ENCODE measurements at places on chromosomes 1 and 21.

DNA sequence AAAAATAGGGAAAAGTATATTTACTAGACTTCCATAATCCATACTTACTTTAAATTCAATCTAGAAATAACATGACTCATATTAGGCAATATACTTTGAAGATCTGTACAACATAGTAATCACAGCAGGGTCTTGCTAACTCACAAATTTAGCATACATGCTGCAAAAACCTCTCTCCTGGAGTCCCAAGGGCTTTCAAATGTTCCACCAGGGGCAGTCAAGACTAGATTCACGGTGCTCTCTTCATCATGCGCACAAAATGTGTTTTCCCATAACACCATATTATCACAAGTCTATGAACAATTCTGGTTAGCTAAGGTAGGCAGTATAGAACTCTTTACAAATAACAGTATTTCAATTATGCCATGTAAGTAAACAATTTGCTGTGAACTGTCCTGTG lies 45.8 kb downstream of the SSX2IP start:
- DNase-seq, result no peak

DNA sequence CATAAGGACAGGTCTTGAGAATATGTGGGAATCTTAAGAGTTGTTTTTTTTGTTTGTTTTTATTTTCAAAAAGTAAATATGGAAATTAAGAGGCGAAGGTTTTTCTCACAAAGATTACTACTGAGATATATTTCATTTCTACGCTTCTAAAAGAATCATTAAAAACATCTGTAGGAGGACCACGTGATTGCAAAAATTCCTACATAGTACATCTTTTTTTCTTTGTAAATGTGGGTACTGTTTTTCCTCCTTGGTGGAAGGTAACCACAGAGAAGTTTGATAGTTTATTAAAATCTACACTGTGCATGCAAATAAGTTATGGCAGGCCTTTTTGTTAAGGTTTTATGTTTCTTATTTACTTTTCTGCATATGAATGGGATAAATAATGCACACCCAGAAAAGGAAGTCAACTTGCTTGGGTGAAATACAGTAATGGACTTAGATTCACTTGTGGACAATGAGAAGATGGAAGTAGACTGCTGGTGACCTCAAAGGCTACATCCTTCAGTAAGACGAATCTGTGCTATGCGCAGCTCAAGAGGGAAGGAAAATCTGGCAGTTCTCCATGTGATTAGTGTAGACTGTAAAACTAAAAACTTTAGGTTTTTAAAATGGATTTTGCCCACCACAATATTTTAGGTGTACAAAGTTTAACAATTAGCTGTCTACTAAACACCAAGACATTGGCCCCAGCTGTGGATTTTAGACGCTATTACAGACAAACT lies 2.0 kb downstream of the AK5 start:
- no peak for DNase-seq

- DNase-seq, result no peak
Measured at GRCh38 chr1:172394141-172394751, 26.2 kb upstream of the C1orf105 start.

DNA sequence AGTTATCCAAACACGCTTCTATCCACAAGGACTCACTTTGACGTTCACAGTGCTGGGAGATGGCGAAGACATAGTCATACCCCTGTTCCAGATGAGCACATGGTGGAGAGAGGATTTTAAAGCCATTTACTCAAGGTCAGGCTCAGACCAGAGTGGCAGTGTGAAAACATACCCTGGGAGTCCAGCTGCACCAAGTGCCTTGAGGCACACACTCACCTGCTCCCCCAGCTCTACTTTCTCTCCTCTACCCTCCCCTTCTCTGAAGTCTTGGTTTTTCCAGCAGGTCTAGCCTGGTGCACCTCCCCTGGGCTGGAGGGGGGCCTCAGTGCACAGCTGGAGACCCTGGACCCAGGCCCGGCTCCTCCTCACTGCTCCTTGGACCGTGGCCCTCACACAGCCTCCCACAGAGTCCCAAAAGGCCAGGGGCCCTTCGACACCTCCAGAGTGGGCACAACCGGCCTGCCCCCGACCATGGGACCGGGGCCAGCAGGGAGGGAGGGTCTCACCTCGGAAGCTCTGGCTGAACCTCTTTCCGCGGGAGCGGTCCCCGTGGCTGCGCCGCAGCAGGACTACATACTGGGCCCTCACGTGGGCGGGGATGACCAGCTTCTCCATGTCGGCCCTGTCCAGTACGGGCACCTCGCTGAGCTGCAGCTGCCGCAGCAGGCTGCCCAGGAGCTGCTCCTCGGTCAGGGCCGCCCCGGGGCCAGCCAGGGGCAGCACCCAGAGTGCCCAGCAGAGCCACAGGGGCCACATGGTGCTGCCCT lies 452 bp downstream of the LEFTY2 start:
- no peak for DNase-seq

- DNase-seq, result no peak
Measured at GRCh38 chr1:199161766-199162303, 523.0 kb downstream of the PTPRC start.

DNA sequence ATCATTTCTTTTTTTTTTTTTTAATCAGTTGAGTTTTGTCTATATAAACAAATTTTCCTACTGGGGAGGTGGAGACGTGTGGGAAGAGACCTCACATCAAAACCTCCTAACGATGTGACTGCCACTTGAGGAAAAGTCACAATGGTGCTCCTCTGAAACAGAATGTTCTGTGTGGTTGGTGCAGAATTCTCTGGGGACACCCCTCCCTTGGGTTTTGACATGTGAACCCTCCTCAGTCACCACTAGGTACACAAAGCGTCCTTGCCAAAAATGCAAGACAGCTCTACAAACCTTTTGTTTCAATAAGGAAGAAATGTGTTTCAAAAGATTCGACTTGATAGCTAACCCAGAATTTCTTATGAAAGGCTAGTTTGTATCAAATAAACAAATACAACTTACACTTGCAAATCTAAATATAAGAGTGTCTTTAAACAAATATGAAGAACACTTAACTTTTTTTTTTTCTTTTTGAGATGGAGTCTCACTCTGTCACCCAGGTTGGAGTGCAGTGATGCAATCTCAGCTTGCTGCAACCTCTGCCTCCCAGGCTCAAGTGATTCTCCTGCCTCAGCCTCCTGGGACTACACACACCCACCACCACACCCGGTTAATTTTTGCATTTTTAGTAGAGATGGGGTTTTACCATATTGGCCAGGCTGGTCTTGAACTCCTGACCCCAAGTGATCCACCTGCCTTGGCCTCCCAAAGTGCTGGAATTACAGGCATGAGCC lies 9.3 kb downstream of the SLC25A24 start:
- DNase-seq, result no peak

DNA sequence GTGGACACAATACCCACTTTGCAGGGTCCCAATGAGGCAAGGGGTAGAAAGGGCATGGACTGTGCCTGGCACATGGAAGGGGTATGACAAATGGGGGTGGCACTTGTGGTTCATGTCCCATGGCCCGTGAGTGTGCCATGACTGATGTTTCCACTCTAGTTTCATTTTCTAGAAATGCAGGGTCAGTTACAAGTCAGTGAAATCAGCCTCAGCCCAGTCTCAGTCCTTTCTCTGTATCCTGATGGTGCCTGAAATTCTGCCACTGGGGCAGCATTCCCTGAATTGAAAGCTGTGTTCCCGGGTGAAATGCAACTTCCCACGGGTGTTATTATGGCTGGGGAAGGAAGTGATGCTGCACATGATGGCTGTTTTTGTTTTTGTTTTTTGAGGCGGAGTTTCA lies 110.8 kb upstream of the ZBTB40 start:
- no peak for DNase-seq

GRCh38 chr1:110554871-110555801 lies 36.2 kb upstream of the KCNA10 start:
- DNase-seq, result peak; percentile 28

DNA sequence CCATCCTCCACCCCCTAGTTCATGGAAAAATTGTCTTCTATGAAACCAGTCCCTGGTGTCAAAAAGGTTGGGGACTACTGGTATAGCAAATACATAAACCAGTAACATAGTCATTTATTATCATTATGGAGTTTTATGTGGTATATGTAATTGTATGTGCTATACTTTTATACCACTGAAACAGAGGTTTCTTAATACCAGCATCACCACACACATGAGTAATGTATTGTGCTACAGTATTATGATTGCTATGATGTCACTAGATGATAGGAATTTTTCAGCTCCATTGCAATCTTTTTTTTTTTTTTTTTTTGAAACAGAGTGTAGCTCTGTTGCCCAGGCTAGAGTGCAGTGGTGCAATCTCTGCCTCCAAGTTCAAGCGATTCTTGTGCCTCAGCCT lies 5.7 kb upstream of the PAXBP1 start:
- no peak for DNase-seq

- no peak for DNase-seq
Measured at GRCh38 chr1:223738465-223739365, 26.4 kb downstream of the CAPN2 start.

- no peak for DNase-seq
Measured at GRCh38 chr1:89130716-89131115, 4.8 kb upstream of the GBP2 start.

- DNase-seq, result no peak
Measured at GRCh38 chr1:114668784-114669561, 876 bp downstream of the DENND2C start.

DNA sequence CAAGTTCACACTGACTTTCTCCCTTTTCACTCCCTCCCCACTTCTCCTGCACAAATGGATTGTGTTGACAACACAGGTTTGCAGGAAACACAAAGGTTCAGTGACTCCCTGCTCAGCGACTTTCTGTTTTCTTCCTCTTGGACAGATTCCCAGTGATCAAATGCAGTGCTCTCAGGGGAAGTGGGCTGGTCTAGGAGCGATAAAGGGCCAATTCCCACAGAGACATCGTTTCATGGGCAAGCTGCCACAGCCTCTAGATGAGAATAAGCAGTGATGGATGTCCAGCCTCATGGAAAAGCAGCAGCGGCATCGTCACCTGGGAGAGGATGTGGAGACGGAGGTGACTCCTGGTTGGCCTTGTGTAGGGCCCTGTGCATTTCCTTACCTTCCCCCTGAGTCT lies 30.6 kb downstream of the FYB2 start:
- peak; percentile 26 for DNase-seq

DNA sequence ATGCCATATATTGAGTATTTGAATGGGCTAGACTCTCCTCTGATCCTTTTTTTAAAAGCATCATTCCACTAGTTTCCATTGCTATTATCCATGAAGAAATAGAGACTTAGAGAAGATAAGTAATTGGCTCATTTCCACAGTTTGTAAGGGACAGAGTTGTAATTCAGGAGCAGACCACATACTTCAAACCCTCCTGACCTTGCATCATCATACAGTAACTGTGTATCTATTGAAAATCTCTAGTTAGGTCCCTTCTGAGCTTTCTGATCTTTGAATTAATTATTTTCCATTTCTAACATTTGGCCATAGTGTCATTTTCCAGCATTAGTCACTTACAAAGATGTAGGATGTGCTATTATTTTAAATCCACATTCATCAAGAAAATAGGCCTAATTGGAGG lies 386.5 kb upstream of the ST6GALNAC5 start:
- DNase-seq, result no peak

- no peak for DNase-seq
Measured at GRCh38 chr1:155984341-155984740, 6.0 kb upstream of the ARHGEF2 start.

DNA sequence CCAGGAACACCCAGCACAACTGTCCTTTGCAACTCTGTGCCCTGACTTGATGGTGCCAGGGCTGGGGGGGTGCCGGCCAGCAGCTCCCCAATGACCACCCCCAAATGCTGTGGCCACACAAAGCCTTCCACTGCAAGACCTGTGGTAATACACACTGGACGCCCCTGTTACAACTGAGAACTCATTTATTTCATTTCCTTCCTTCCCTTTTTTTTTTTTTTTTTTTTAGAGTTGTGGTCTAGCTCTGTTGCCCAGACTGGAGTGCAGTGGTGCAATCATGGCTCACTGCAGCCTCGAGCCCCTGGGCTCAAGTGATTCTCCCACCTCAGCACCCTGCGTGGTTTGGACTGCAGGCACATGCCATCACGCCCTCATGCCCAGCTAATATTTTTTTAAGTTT lies 25.2 kb downstream of the TP73 start:
- no peak for DNase-seq

- DNase-seq, result no peak
Measured at GRCh38 chr1:106747232-106747631, 309.2 kb upstream of the PRMT6 start.

- no peak for DNase-seq
Measured at GRCh38 chr1:3469849-3470649, 15.6 kb downstream of the ARHGEF16 start.

GRCh38 chr1:189819751-189820150 lies 657.9 kb downstream of the BRINP3 start:
- no peak for DNase-seq

DNA sequence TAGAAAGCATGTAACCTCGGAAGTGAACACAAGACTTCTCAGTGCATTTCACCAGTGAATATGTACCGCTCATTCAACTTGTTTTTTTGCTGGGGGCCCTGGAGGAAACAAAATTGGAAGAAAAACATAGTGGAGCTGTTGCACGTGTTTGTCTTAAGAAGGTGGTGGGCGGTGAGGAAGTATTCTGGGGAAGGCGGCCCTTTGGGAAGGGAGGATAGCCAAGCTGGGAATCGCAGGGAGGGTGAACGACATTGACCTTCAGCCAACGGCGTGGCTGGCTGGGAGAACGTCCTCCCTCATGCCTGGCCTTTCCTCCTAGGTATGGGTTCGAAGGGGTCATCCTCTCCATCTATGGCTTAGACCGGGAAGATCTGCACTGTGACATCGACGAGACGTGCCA lies 19.4 kb downstream of the TFF3 start:
- no peak for DNase-seq

- no peak for DNase-seq
Measured at GRCh38 chr1:78474092-78474491, 16.7 kb upstream of the PTGFR start.

GRCh38 chr1:116764466-116764898 lies 10.3 kb downstream of the CD2 start:
- no peak for DNase-seq

GRCh38 chr1:201141418-201141817 lies 12.9 kb downstream of the TMEM9 start:
- no peak for DNase-seq

DNA sequence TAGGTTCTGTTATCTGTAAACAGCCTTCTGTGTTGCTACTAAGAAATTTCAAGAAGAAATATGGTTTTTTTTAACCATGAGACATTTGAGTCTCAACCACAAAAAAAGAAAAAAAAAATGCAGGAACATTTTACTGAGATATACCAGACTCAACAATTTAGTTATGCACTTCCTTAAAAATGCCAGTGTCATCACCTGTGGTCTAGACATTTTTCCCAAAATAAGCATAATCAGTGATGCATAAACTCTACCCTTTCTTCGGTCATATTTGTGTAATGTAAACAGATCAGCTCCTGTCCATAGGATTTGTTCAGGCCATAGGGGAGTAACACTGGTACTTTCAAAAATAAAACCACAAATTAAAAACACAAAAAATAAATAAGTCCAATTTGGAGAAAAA lies 122.6 kb upstream of the TNFSF4 start:
- DNase-seq, result no peak

GRCh38 chr1:32867671-32868070 lies 3.0 kb downstream of the FNDC5 start:
- DNase-seq, result no peak

GRCh38 chr1:159829822-159830465 lies 3.3 kb downstream of the SLAMF8 start:
- no peak for DNase-seq
